ENCODE measurements at places on chromosomes 1 and 21.
A peak's percentile ranks its signal among the peaks of the same experiment; 100 is the strongest.

GRCh38 chr1:202659541-202659940 lies 50.7 kb downstream of the SYT2 start:
- DNase-seq, result no peak

GRCh38 chr21:27423906-27424595 lies 457.2 kb upstream of the ADAMTS5 start:
- no peak for DNase-seq

GRCh38 chr21:34305605-34306604 lies 57.9 kb upstream of the KCNE2 start:
- no peak for DNase-seq

- DNase-seq, result no peak
Observed at GRCh38 chr1:17922833-17923232, 167.7 kb downstream of the ACTL8 start.

DNA sequence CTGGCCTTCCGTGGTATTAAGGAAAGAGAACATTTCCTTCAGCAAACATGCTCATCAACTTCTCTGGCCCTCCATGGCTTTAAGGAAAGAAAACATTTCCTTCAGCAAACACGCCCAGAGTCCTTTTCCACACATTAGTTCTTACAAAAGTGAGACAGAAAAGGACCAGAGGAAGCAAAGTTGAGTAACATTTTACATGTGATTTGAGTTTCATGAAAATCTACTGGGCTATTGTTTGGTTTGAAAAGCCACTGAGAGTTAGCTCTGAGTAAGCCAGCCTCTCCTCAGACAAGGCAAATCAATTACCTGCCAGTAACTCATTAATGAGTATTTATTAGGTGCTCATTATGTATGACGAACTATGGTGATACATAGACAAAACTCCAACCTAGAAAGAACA lies 78.0 kb downstream of the NID1 start:
- no peak for DNase-seq

DNA sequence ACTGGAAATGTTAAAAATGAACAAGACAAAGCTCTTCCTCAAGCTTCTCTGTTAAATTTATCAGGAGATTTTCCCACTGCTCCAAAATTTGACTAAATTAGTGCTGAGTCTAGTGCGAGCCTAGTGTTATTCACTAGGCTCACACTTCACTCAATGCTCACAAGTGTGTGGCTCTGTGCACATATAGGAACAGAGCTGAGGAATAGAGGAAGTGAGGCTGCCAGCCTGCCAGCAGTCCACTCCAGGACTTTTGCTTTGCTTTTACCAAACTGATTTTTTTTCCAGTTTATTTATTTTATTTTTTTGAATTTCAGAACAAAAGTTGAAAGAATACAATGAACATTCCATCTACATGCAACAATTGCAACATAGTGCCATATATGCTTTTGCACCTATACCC lies 87.2 kb downstream of the VAV3 start:
- no peak for DNase-seq

- no peak for DNase-seq
Observed at GRCh38 chr1:43427941-43428340, 25.8 kb downstream of the HYI start.

DNA sequence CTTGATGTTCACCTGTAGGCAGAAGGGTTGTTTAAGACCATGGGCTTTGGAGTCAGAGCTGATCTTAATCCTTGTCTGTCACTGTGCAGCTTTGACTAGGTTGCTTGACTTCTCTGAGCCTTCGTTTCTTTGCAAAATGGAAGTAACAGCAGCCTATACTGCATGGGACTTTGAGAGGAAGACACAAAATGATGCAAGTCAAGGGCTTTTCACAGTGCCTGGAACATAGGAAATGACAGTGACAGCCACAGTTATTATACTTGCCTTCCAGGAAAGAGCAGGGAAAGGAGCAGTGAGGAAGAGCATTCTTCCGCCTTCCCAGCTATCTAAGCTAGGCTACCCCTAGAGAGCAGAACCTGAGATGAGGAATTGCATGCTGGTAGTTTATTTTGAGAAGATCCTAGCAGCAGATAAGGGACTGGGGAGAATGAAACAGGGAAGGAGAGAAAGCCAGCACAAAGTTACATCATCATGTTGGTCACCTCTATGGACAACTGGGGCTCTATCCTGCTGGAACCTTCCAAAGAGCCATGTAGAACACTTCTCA lies 3.1 kb downstream of the CSF3R start:
- DNase-seq, result no peak

DNA sequence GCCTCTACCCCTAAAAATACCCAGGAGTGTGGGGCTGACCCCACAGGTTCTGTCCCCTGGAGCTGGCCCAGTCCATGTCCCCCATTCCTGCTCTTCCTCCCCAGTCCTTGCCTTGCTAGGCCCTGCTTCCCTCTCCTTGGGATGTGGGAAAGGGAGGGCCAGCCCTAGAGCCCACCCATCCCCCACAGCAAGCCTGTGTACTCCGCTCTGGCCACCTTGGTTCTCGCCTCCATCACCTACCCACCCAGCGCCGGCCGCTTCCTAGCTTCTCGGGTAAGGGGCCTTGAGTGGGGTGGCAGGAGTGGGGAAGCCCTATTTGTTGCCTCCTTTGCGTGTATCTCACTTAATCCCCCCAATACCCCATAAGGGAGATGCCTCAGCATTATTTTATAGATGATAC lies 6.7 kb downstream of the CLCNKB start:
- no peak for DNase-seq

GRCh38 chr21:41695513-41695912 lies 71.3 kb downstream of the RIPK4 start:
- DNase-seq, result no peak

- no peak for DNase-seq
Observed at GRCh38 chr1:100075773-100076172, 57.0 kb downstream of the SASS6 start.

GRCh38 chr1:198174297-198174696 lies 17.5 kb downstream of the NEK7 start:
- DNase-seq, result no peak

- no peak for DNase-seq
Observed at GRCh38 chr1:178690496-178690895, 34.5 kb upstream of the RALGPS2 start.

DNA sequence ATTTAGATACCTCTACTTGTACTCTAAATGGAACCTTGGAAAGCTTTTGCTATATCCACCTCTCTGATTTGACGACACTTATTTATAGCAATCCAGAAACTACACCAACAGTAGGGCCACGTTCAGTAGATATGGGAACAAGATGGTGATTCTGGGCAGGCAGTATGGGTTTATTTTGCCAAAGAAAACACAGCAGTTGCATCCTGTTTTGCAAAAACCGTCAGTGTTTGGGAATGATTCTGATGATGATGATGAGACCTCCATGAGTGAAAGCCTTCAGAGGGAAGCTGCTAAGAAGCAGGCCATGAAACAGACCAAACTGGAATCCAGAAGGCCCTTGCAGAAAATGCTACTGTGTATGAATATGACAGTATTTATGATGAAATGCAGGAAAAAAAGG lies 41.5 kb upstream of the NEXN start:
- no peak for DNase-seq

GRCh38 chr1:185733818-185734735 lies at the start of gene HMCN1:
HMCN1 (plus strand) TSS chr1:185734391; CDS start chr1:185734780, 389 bp downstream.
- peak; percentile 4 for DNase-seq

DNA sequence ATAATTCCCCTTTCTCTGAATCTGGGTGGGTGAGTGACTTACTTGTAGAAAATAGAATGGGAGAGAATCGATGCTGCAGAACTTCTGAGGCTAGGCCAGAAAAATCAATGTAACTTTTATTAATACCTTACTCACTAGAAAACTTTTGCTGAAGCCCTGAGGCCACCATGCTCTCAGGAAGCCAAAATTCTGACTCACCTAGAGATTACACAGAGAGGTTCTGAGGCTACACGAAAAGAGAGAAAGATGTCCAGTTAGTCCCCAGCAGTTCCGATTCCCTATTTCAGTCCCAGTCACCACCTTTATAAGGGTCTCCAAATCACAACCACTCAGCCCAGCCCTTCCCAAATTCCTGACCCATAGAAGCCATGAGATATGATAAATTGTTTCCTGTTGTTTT lies 135.2 kb downstream of the NTPCR start:
- DNase-seq, result no peak

DNA sequence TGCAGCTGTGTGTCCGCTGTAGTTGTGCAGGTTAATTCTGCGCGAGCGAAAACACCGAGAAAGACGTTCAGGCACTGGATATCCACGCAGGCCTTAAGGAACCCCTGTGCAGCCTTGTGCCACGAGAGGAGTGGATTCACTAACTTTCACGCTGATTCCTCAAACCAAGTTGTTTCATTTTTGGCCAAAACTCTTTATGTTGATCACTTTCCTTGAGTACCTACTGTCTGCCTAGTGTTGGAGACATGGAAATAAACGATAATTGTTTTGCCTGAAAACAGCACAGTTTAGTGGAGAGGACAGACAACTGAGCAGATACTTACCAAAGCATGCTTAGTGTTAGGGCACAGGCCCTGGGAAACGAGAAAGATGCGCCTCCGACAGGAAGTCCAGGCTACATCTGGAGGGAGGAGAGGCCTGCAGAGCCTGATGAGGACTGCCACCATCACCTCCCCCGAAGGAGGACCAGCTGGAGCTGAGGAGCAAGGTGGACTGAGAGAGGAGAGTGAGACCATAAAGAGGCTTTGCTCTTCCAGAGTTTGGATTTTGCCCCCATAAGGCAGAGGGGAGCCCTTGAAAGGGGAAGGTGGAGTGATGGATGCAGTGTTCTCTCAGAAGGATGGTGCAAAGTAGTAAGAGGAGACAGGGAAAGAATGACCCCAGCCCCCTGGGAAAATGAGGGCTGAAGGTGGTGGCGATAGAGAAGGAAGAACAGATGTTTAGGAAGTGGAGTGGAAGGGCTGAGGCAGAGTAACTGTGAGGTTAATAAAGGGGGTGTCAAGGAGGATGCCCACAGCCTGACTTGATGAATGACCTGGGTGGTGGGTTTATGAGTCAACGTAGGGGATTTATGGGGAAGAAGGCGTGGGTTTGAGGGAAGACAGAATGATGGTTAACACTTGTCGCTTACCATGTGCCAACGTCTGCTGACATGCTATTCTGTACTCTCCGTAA lies 956 bp upstream of the SCAF4 start:
- peak; percentile 37 for DNase-seq

DNA sequence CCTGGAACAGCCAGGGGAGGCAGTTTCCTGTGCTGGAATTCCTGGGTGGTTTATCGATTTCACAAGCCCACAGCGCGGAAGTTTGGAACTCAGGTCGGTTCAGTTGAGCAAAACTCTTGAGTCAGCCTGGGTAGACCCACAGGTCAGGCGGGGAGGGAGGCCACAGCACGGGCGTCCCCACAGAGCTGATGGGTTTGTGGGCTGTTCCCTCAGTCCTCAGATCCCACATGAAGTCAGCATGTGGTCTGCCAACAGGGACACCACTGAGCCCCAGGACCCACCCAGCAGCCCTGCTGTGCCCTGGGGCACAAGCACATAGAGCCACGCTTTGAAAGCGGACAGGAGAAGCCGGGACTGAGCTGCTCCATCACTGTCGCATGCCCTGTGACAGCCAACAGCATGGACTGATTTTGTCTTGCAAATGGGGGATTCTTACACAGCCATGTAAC lies 17.4 kb downstream of the BMP8A start:
- DNase-seq, result no peak

DNA sequence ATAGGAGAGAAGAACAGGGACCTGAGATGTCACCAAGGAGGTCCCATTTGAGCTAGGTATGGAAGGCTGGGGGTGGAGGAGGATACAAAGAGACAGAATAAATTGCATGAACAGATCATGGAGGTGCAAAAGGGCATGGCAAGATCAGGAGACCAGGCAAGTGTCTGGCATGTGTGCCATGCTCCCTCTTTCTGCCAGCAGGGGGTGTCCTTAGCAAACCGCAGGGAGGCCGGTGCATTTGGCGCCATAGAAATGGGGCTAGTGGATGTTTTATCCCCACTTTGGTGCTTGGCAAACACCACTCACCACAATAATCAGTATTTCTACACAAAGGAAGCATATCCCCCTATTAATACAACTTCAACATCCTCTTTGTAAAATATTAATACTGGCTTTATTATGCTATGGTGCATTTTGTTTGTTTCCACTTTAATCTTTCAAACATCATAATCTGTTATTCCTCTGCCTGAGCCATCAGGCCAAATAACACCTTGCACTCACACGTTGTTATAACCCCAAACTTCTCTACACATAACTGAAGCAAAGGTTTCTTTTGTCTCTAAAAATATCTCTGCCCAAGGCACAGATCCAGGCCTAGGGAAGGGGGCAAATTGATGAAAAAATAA lies 25.9 kb downstream of the S100A6 start:
- DNase-seq, result no peak

DNA sequence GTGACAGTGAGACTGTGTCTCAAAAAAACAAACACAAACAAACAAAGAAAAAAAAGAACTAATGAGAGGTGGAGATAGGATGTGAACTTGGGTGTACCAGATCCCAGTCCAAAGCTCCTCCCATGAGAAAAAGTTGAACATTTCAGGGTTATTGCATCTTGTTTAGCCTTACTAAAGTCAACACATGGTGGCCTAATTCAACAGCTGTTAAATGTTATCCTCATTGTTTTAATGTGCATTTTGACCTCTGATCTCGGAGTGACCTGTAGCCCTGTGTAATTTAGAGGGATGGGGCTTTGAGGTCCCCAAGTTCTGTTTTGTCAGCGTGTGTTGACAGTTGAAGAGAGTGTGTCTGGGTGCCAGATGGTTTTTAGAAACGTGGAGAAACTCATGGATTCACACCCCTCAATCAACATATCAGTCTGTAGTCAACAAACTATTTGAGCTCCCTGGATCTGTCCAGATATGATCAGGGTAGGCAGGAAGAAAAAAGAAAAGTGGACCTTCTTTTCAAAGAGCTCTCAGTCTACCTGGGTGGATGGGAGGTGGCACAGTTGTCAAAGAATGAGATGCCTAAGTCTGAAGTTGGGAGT lies 34.7 kb downstream of the PTPRU start:
- DNase-seq, result no peak

- DNase-seq, result no peak
Observed at GRCh38 chr1:161198194-161198896, 509 bp downstream of the ADAMTS4 start.

DNA sequence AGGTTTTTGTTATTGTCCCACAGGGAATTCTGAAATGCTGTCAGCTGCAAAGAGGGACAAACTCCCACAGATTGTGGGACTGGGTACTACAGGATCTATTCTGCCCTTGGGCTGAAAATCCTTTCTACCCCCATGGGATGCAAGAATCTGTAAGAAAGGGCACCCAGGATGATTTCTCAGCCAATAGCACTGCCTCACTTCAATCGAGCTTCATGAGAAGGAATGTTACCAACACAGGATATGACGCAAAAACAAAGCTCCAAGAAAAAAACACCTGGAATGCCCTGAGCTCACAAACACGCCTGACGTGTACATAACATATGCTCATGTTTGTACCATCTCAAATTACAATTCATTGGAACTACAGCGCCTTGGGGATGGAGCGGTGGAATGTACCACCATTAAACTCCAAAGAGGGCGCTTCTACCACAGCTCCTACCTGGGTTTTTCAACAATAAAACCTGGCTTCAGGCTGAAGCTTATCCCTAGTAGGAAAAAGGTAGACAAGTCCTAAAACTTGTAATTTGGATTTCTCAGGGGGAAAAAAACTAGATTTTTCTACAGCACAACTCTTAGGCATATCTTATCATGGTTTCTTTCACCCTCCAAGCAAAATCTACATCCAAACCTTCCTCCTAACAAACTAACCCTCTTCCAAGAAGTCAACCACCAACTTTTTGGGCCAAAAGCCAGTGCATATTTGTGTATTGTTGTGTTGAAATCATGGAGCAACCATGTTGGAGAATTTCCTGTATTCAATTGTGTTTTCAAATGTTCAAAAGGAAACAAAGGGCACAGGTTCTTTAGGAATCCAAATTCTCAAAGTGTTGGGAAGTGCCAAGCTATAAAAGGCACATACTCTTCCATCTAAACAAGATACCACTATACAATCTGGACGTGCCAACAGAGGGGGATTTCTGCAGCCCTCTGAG lies 78.9 kb downstream of the TGFBR3 start:
- no peak for DNase-seq

GRCh38 chr1:43763497-43763973 lies 56.2 kb downstream of the ST3GAL3 start:
- peak; percentile 90 for DNase-seq
